ENCODE measurements at places on chromosomes 6 and 20. TPM values are rescaled to one million over a fixed set of nuclear protein-coding genes. Genes with fewer than 3 reads are reported as not detected.

OXT gene
- polyA plus RNA-seq, result 0.50 TPM

- peak; percentile 26 for DNase-seq
Observed at GRCh38 chr6:54335871-54336270, 27.6 kb downstream of the TINAG start.

DNA sequence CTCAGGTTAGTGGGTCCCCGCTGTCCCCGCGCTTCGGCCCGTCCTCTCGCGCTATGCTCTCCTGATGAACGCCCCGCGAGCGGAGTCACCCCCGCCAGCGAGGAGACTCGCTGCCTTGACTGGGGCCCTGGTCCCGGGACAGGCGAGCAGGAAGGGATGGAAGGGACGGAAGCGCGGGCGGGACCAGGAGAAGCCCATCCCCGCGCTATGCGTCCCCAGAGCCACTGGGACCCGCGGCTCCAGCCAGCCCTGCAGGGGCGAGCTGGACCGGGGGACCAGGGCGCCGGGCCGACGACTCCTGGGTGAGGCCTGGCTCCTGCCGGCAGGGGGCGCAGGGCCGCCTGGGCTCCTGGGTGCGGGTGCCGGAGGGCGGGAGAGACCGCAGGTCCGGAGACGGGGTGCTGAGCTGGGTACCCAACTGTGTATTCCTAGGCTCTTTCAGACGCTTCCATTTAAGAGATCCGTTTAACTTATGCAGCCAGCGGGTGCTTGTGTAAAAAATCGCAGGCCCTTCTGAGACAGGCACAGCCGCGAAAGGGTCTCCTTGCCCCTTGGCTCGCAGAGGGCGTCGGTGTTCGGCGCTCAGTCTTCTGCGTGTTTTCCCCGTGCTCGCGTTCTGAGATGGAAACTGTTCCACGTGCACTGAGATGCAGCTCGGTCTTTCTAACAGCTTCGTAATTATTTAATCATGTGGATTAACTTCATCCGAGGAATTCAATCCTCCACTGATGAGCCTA, 580 bp upstream of the SYCP2 start:
- DNase-seq, result peak; percentile 77

DNA sequence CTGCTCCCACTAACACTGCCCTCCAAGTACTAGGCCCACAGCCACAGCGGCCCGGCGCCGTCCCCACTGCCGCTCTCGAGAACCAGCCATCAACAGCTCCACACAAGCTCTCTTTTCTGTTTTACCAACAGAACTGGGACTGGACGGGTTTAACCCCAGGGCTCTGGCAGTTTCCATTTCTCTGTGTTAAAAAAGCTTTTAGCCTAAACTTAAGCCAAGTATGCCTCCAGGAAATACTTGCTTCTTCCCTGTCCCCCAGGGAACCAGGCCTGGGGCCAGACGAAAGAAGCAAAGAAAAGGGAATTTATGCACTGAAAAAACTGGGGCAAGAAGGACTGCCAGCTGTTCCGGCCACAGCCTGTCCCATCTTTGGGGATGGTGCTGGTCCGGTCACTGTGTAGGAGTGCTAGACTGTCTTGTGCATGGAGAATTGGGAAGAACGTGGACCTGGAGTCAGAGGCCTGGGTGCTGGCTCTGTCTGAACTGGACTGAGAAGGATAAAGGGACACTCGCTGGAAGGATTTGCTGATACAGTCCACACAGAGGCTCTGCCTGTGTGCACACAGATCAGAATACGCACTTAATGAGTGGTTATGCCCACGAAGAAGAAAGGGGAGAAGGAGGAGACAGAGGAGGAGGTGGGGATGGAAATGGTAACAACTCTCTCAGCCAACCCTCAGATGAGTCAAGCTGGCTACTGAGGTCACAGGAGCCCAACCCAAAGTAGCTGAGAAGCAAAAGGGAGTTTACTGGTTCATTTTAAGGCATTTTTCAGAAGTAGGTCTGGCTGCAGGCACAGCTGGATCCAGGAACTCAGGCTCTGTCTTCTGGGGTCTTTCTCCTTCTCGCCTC, 254.4 kb upstream of the PMEPA1 start:
- no peak for DNase-seq

Data from hindlimb muscle (tissue), 1 donor.